ENCODE measurements at places on chromosomes 11 and 22.

GRCh38 chr11:30697032-30697431 lies 110.9 kb upstream of the MPPED2 start:
- no peak for DNase-seq

- DNase-seq: no peak
These were observed 31.0 kb upstream of the ACCSL start for GRCh38 chr11:44016546-44017442.

DNA sequence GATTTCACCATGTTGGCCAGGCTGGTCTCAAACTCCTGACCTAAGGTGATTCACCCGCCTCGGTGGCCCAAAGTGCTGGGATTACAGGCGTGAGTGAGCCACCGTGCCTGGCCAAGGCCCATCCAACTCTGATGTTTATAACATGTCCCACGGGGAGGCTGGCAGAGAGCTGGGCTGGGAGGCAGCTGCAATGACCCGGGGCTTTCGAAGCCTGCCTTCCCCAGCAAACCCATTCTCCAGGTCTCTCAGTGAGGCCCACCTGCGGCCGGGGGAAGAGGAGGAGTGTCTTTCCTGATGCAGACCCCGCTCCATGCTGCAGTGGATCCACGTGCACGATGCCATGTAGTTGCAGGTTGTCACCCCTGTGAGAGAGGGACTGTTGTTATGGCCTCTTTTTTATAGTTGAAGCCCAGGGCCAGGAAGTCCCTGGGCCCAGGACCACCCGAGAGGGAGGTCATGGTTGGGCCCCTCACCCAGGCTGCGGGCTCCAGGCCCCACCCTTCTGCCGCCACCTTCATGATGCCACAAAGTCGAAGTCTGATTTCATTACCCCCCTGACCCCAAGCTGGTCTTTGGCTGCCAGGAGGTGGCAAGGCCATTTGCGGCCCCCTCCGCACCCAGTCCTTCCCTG lies 38.3 kb downstream of the KCNJ4 start:
- peak; percentile 22 for DNase-seq

GRCh38 chr11:59782080-59782479 lies 26.9 kb downstream of the STX3 start:
- no peak for DNase-seq

GRCh38 chr11:111531136-111531535 lies 9.4 kb upstream of the LAYN start:
- DNase-seq: no peak

All from right forelimb (tissue), 1 donor.